Activated CD4-positive, alpha-beta T cell treated with anti-CD3 and anti-CD28 coated beads for 24 hours (primary cell): ENCODE measurements at places on chromosomes 1 and 21.
A peak's percentile ranks its signal among the peaks of the same experiment; 100 is the strongest.

GRCh38 chr21:37710546-37711285, 205.5 kb downstream of the KCNJ6 start:
- no peak for DNase-seq

DNA sequence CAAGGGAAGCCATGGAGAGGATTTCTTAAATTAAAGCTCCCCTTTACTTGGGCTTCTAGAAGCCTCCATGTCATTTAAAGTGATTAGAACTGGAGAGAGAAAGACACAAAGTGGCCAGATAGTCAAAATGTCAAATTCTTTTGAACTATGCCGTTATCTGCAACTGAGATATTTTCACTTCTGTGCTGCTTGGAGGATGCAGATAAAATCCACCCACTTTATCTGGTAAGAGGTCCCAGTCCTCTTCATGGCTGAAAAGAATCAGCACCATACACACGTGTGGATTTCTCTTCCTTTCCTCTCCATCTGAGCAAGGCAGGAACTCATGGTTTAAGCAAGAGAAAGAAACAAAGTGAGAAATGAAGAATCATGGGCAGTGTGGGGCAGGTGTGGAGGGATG, 276.9 kb upstream of the RUNX1 start:
- no peak for DNase-seq

- DNase-seq: no peak
Measured at GRCh38 chr1:2606881-2607621, 20.5 kb downstream of the PRXL2B start.

DNA sequence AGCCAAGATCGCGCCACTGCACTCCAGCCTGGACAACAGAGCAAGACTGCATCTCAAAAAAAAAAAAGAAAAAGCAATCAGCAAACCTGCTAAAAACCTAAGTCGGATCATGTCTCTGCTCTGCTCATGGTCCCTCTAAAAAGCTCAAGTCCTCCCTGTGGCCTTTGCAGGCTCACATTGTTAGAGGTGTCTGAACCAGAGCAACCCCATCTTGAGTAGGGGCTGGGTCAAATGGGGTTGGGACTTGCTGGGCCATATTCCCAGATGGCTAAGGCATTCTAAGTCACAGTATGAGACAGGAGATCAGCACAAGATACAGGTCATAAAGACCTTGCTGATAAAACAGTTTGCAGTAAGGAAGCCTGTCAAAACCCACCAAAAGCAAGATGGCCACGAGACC, 3.0 kb upstream of the DRAXIN start:
- DNase-seq: no peak

GRCh38 chr1:167824163-167824794, 89.7 kb downstream of the ADCY10 start:
- no peak for DNase-seq

GRCh38 chr1:25662061-25662460, 45.5 kb downstream of the MAN1C1 start:
- no peak for DNase-seq

DNA sequence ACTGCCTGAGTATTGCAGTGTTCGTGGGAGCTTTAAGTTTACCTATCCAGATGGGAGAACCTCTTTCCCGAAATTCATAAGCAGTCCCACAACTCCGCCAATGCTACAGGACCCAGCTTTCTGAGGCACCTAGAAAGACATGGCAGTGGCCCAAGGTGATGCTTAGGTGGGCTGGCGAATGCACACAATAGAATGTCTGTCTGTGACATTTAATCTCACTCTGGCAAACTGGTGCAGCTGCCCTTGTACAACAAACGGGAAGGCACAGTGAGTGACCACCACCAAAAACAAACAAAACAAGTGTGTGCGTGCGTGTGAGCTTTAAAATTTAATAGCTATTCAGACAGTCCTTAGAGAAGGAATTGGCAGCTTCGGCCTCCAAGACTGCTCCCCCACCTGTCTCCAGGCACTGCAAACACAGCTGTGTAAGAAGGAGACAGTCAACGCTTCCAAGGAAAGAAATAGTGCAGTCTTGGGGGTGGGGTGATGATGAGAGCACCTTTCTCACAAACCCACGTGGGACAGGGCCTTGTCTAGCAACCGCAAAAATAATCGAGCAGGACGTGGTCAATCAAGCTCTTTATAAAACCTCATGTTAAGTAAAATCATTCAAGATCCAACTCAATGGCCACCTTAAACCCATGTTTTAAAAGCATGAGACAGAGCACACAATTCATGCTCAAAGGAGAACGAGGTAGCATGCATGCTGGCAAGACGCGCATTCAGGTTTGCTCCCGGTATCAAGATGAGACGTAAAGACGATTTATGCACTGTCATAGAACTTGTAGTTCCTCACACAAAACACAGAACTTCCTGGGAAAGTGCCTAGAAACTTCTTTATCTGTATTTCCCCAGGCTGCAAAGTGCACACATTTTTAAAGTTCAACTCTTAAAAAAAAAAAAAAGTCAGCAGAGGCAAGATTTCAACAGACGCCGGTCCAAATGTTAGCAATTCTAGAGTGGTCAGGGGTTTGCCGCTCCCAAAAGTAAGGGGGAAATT, 84.1 kb downstream of the TM2D1 start:
- DNase-seq: no peak

DNA sequence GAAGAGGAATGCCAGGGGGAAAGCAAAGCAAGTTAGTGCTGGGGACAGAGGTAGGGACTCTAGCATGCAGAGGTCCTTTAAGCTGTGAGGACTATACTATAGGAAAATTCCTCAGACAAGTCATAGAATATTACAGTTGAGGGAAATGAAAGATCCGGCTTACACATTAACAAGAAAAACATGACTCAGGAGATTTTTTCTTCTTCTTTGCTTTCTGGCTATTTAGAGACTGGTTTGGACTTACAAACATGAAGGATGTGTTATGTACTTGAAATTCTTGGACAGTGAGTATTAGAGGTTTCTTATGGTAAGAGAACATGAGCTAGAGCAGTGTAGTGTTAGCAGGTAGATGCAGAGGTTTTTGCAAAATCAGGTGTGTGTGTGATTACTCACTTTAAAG, 24.9 kb downstream of the USP25 start:
- DNase-seq: no peak

DNA sequence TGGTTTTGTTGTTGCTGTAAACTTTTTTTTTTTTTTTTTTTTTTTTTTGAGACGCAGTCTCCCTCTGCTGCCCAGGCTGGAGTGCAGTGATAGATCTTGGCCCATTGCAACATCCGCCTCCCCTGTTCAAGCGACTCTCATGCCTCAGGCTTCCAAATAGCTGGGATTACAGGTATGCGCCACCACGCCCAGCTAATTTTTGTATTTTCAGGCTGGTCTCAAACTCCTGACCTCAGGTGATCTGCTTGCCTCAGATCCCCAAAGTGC, 78.9 kb upstream of the SLC45A1 start:
- DNase-seq: no peak

GRCh38 chr1:33661811-33662454, 189.5 kb downstream of the ZSCAN20 start:
- no peak for DNase-seq

DNA sequence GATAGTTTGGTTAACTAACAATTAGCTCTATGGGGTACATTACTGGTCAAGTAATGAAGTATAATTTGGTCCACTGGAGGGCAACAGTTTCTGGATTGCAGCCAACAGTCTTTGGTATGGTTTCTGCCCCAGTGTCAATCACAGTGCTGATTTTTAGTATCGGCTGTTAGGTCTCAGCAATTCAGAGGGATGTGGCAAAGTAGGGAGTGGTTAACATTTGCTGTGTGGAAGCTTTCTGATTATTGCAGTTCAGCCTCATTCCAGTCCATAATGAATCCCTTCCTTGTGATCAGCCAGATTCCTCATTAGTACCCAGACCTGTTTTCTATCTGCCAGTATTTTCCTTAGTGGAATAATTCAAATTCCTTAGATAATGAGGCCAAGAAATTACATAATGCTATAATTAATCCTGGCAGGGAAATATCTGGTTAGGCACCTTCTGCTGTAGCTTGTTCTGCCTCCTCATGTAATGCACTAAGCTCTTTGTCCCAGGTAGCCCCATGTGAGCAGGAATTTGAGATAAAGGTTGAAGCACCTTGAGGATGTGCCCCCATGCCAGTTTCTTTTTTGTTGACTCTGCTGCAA, 14.0 kb downstream of the F3 start:
- no peak for DNase-seq

- DNase-seq: no peak
Measured at GRCh38 chr1:211711315-211711705, 35.9 kb upstream of the NEK2 start.

DNA sequence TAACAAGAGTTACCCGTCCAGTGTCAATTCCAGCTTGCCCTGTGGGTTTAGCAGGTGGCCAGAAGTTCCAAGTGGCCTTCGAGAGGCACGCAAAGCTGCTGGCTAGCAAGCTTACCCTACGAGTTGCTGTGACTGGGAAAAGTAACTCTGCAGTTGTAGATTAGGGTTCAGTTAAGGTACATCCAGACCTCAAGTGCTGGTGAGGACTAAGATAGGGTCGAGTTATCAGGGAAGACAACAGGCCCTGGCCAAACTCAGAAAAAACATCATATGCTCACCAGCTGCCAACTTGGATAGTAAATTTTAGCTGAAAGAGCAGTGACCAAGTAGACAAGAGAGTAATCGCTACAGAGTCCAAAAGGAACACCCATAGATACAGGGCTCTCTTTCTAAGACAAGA, 27.7 kb upstream of the LRRC7 start:
- DNase-seq: no peak

- no peak for DNase-seq
Measured at GRCh38 chr1:36729289-36729688, 246.6 kb upstream of the CSF3R start.

GRCh38 chr1:8329858-8330257, 11.9 kb downstream of the SLC45A1 start:
- no peak for DNase-seq

DNA sequence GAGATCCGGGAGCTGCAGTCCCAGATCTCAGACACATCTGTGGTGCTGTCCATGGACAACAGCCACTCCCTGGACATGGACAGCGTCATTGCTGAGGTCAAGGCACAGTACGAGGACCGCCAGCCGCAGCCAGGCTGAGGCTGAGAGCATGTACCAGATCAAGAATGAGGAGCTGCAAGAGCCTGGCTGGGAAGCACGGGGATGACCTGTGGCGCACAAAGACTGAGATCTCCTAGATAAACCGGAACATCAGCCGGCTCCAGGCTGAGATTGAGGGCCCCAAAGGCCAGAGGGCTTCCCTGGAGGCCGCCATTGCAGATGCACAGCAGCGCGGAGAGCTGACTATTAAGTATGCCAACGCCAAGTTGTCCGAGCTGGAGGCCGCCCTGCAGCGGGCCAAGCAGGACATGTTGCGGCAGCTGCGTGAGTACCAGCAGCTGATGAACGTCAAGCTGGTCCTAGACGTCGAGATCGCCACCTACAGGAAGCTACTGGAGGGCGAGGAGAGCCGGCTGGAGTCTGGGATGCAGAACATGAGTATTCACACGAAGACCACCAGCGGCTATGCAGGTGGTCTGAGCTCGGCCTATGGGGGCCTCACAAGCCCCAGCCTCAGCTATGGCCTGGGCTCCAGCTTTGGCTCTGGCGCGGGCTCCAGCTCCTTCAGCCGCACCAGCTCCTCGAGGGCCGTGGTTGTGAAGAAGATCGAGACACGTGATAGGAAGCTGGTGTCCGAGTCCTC, 25.5 kb downstream of the ETV3L start:
- DNase-seq: peak; percentile 9

DNA sequence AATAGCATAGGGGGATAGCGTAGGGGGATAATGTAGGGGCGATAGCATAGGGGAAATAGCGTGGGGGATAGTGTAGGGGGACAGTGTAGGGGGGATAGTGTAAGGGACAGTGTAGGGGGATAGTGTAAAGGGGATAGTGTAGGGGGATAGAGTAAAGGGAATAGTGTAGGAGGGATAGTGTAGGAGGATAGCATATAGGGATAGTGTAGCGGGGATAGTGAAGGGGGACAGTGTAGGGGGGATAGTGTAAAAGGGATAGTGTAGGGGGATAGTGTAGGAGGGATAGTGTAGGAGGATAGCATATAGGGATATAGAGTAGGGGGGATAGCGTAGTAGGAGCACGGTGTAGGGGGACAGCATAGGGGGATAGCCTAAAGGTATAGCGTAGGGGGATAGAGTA, 14.1 kb upstream of the ARF1 start:
- no peak for DNase-seq

DNA sequence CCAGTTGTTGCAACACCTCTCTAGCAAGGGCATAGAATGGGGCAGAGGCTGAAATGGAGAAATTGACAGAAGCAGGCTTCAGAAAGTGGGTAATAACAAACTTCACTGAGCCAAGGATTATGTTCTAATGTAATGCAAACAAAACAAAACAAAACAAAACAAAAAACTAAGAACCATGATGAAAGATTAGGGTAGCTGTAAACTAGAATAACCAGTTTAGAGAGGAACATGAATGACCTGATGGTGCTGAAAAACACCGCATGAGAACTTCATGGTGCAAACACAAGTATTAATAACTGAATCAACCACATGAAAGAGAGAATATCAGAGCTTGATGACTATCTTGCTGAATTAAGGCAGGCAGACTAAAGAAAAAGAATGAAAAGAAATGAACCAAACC, 1707.7 kb downstream of the BRINP3 start:
- no peak for DNase-seq

- DNase-seq: no peak
Measured at GRCh38 chr1:19377812-19378718, 65.9 kb downstream of the SLC66A1 start.

DNA sequence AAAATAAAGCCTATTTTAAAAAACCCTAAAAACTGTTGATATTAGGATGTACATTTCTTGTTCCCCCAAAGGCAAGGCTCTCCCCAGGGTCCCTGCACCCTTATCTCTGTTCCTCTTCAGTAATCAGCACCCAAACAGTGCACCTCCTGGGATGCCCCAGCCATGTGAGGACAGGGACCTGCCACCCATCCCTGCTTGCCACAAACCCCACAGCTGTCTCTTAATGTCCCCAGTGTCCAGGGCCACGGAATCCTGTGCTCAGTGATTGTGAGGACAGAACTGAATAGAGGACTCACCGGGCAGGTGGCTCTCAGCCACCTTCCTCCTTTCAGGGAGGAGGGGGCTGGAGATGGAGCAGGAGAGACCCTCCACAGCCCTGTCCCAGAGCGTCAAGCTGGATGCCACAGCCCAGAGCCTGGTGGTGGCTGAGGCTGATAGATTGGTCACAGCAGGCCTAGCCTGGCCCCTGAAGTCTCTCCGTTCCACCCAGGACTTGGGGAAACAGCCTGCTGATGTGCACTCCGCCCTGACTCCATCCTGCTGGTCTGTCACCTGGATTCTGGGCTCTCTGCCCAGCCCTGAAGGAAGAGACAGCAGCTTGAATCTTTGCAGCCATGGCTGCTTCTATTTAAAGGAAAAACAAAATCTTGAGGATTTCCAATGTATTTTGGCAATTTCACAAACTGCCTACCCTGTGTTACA, 23.1 kb downstream of the RNF187 start:
- no peak for DNase-seq
